ENCODE measurements at places on chromosomes 5 and 9. TPM values are rescaled to one million over a fixed set of nuclear protein-coding genes. Genes with fewer than 3 reads are reported as not detected.

Gene ENTPD8
- total RNA-seq: 0.15 TPM

Gene FOXD4L5
- total RNA-seq: 0.38 TPM

Gene STPG3
- total RNA-seq: 0.38 TPM

Gene IL33
- total RNA-seq: 47.8 TPM

- no peak for DNase-seq
- H3K27me3 ChIP-seq: peaks cover 96% of the 10 kb centered on the region
- no peak within 1 kb of the TSS for H3K27ac ChIP-seq
- no peaks in the 10 kb centered on the region for H3K36me3 ChIP-seq
Observed at GRCh38 chr5:135033901-135034235, at the start of gene PITX1. Gene PITX1 (minus strand): TSS chr5:135034228. CDS start chr5:135033881, 347 bp downstream.

DNA sequence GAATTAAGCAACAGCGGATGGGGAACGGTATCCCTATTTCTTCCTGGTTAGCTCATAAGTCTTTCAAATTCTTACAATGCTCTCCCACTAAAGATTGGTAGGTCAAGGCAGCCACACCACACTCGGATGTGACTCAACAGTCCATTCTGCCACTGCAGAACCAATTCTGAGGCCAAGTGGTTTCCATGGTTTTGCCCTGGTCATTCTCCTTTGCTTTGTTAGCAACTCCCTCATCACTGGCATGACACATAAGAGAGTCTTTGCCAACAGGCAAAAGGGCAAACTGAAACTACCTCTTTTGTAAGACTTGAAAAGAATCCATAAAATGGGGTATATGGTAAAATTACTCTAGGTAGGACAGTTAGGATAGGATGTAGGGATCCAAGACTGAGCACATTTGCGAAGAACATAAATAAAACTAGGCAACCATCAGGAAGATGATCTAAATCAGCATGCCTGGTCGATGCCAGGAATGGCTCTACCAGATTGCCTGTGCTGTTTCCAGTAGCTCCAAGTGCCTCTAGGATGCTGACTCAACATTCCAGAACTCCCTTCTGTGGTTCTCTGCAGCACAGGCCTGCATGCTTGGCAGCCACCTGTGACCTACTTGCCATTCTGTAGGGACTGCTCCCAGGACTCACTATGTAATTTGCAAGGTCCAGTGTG is 105.4 kb downstream of the DCP2 start:
- no peaks in the 10 kb centered on the region for H3K27me3 ChIP-seq
- DNase-seq: no peak
- H3K4me3 ChIP-seq: no peak overlapping the region
- H3K4me1 ChIP-seq: no peaks in the 10 kb centered on the region

DNA sequence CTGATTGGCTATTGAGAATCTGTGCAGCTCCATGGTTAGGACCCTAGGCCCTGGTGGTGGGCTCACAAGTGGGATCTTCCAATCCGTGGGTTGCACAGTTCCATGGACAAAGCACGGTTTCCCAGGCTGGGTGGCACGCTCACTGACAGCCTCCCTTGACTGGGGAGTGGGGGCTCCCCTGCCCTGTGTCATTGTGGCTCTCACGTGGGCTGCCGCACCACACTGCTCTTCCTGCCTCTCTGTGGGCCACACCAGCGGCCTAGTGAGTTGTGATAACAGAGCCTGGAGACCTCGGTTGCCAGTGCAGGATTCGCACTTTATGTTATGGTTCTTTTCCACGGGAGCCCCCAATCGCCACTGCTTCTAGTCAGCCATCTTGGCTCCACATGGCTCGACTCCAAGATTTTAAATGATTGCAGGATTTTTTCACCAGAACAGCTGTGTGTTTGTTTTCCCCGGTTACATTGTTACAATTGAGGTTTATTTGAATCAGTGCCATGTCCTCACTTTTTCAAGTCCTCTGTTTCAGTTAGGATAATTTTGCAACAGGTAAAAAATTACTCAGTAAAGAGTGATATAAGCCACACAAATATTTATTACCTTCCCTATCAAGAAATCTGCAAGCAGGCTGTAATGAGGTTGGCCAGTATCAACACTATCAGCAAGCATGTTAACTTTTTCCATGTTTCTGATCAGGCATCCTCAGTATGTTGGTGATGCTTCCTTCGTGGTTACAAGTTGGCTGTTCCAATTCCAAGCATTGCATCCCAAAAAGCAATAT is 253.8 kb downstream of the ZNF608 start:
- no peaks in the 10 kb centered on the region for H3K27me3 ChIP-seq
- no peak overlapping the region for H3K4me3 ChIP-seq
- no peak overlapping the region for H3K27ac ChIP-seq

DNA sequence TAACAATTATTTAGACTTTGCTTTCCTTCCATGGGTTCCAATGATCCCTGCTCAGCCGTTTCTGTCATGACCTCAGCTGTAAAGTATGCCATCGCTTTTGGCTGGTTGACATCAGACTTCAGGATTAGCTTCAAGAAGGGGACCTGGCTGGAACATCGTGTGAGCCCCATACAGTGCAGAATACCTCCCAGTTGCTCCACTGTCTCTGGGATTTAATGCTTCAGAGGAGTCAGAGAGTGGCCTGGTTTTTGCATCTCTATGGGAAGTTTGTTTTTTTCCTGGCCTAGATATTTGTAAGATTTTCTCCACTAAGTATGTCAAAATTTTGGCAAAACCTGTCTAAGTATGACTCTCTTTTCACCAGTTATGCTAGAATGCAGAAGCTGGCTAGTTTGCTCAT is 216.9 kb downstream of the GABBR2 start:
- no peak overlapping the region for H3K4me3 ChIP-seq
- H3K36me3 ChIP-seq: no peaks in the 10 kb centered on the region
- no peak overlapping the region for H3K27ac ChIP-seq
- no peaks in the 10 kb centered on the region for H3K27me3 ChIP-seq

- no peak overlapping the region for H3K27ac ChIP-seq
- no peaks in the 10 kb centered on the region for H3K4me1 ChIP-seq
- no peaks in the 10 kb centered on the region for H3K36me3 ChIP-seq
- H3K4me3 ChIP-seq: no peak overlapping the region
- DNase-seq: no peak
- no peaks in the 10 kb centered on the region for H3K27me3 ChIP-seq
Observed at GRCh38 chr5:76163111-76163628, 80.0 kb downstream of the SV2C start.

- H3K4me1 ChIP-seq: no peaks in the 10 kb centered on the region
- H3K27me3 ChIP-seq: no peaks in the 10 kb centered on the region
- H3K36me3 ChIP-seq: no peaks in the 10 kb centered on the region
- DNase-seq: no peak
Observed at GRCh38 chr5:133287500-133287899, 235.7 kb downstream of the HSPA4 start.

Measured in lower lobe of right lung (tissue), 2 donors.